Inflammatory macrophage treated with lipopolysaccharide for 1 hour (primary cell): ENCODE measurements at places on chromosomes 3 and 15.

DNA sequence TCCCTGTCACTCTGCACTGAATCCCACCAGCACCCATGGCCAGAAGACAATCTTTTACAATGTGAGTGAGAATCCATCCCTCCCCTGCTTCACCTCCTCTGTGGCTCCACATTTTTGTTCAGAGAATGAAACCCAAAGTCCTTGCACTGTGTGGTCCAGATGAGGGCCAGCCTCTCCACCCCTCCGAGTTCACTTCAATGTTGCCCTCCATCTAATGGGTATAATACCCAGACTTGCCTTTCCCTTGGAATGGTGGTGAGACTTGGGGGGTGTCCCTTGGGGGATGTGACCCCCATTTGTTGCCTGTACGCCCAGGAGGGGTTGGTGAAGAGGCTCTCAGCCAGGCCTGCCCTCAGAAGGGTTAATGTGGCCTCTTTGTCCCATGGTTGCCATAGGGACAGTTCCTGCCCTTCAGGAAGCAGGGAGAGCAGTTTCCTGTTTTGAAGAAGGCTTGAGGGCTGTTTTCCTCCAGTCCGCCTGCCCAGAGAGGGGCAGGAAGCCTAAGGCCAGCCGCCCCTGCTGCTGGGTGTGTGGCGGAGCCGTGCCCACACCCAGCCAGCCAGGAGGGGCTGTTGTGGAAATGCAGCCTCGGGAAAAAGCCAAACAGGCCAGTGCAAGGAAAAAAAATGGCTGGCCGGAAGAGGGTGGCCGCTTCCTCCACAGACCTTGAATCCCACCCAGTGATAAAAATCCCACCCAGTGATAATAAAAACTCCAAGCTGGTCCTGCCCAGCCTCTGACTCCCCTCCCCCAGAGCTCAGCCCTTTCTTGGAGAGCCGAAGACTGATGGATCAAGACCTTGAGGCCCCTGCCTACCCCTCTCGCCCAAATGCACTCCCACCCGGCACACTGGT lies 14.6 kb upstream of the FGD5 start:
- DNase-seq: no peak

DNA sequence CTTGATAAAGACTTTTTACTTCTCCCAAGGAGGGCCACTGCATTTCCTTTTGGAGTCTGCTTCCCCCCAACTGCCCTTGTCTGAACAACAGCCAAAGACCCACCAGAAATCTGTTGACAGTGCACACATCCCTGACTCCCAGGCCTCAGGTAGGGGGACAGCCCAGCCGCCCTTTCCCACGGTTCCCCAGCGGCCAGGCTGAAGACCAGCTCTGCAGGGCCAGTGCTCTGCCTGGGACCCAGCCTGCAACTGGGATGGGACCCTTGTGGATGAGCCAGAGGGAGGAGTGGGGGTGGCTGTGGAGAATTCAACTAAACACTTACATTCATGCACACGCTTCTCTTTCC lies 8.1 kb upstream of the PRR23E start:
- no peak for DNase-seq

DNA sequence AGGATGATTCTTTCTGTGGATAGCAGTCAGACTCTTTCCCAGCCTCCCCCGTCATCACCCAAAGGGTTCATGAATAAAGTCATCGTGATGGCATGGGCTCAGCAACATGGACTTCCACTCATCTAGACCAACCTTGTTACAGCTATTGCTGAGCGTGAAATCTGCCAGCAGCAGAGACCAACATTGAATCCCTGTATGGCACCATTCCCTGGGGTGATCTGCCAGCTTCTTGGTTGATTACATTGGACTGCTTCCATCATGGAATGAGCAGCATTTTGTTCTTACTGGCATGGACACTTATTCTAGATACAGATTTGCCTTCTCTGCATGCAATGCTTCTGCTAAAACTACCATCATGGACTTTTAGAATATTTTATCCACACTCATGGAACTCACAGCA lies 195.6 kb upstream of the AZI2 start:
- no peak for DNase-seq

- no peak for DNase-seq
These were observed 1.8 kb downstream of the PLIN1 start for GRCh38 chr15:89677381-89677780.

DNA sequence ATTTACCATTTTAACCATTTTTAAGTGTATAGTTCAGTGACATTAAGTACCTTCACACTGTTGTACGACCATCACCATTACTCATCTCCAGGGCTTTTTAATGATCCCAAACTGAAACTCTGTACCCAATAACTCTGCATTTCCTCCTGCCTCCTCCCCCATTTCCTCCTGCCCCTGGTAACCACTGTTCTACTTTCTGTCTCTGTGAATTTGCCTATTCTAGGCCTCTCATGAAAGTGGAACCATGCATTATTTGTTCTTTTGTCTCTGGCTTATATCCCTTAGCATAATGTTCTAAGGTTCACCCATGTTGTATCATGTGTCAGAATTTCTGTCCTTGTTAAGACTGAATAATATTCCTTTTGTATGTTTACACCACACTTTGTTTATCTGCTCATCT lies 154.2 kb downstream of the MECOM start:
- no peak for DNase-seq

GRCh38 chr15:67064607-67065530 lies 533 bp upstream of the SMAD3 start:
- peak; percentile 55 for DNase-seq

DNA sequence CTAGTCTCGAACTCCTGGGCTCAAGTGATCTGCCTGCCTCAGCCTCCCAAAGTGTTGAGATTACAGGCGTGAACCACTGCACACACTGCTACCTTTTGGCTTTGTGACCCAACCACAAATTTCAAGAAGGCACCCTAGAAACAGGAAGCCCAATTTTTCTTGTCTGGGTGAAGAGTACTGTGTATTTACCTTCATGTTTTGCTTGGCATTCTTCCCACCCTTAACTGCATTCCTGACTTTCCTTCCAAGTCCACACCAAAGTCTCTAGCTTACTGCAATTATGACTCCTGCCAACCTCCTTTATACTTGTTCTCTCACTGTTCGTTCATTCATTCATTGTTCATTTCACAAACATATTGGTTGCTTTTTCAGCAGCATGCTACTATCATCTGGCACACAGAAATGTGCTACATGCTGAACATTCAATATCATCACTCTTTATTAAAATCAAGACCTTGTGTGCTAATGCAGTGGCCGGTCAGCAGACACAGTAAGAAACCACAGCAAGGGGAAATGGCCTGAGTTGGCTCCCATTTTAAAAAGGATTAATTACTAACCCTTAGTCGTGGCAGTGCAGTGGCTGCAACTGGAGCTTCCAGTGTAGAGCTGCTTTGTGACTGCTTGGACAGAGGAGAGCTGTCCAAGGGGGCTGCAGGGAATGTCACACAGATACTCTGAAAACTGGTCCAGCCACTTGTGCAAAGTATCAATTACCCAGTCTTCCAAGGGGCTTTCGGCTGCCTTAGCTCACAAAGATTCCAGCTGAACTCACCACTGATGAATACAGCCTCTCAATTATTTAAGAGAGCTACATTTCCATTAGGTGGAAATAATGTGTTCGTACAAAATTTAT lies 94.0 kb downstream of the ETFA start:
- no peak for DNase-seq

GRCh38 chr3:42036483-42036823 lies 54.7 kb upstream of the TRAK1 start:
- DNase-seq: peak; percentile 57

DNA sequence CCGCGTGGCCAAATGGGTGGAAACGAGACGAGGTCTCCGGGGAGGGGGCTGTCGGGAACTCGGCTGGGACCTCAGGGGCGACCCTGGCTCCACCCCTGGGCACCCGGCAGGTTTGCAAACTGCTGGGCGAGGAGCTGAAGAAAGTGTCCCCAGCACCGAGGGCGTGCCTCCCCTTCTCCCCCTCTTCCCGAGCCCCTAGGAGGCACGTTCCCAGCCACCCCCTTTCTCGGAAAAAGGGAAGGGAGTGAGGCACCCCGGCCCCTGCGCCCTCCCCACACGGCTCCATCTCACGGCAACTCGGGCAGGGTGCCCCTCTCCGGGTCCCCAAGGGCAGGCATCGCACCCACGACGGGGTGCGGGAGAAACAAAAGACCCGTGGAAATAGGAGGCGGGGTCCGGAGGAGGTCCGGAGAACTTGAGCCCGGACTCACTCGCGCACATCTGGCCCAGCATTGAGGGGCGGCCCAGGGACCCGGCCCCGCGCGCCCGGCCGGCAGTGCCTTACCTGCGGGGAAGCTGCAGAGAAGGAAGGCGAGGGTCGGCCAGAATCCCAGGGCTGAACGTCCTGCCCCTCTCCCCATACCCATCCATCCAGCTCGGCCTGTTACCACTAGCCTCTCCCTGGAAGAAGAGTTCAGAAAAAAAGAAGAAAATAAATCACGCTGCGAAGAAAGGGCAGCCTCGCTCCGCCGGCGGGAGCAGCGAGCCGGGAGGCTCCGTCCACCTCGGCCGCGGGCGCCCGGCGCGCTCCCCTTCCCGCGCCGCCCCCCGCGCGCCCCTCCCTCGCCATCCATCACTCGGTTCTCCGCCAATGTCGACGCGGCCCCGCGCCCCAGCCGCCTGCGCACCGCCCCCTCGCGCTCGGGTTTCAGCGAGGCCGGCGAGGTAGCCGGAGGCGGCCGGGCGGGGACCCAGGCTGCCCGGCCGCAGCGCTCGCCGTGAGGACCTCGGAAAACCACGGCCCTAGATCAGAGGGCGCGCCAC lies 16.3 kb downstream of the RGMA start:
- no peak for DNase-seq

DNA sequence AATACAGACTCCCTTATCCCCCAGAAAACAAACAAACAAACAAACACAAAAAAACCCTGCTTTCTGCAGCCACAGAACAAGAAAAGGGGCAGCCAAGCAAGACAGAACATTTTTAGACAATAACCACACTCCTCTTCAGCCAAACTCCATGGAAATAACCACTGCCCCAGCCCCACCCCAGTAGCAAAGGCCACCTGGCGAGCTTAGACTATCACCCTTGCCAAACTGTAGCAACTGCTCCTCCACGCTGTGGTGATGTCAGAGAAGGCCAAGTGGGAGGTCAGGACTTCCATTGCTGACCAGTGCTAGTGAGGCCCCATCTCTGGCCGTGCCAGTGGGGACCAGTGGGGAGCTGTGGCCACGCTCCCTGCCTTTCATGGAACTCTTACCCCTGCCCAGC lies 60.3 kb upstream of the CHRNA7 start:
- DNase-seq: no peak

GRCh38 chr3:186664119-186664495 lies 1.7 kb upstream of the HRG start:
- no peak for DNase-seq

DNA sequence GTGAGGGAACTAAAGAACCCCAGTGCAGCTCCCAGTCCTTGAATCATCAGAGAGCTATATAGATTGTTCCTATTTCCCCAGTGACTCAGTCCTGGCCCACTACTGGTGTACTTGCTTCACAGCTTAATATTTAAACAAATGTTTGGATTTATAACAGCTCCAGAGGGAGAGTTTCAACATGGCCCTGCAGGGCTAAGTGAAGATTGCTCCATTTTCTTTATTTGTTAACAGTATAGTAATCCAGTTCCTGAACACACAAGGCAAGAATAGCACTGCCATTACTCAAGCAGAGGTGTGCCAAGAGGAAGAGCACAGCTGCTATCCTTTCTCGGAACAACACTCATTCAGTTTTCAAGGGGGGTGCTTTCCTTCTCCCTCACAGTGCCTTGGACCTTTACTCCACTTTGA lies 6.5 kb downstream of the SQOR start:
- peak; percentile 98 for DNase-seq

GRCh38 chr15:88648357-88649214 lies 9.8 kb downstream of the ISG20 start:
- no peak for DNase-seq

DNA sequence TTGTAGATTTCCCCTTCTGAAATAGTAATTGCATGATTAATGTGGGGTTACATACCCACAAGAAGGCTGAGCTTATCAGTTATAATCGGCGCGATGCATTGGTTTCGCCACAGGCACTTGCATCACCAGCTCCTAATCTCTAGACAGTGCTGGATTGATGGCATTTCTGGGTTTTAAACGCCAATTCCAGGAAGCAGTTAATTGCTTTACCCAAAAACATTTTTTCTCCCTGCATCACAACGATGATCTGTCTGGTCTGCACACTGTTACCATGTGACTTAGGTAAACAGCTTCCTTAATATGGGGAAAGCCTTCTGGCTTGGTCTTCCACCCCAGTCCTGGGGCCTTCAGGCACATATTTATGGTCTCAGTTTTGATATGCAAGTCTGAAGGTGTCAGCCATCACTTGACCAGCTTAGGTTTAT lies 70.0 kb upstream of the HEG1 start:
- DNase-seq: no peak

- peak; percentile 96 for DNase-seq
These were observed 137.4 kb downstream of the MBNL1 start for GRCh38 chr3:152405915-152406802.

DNA sequence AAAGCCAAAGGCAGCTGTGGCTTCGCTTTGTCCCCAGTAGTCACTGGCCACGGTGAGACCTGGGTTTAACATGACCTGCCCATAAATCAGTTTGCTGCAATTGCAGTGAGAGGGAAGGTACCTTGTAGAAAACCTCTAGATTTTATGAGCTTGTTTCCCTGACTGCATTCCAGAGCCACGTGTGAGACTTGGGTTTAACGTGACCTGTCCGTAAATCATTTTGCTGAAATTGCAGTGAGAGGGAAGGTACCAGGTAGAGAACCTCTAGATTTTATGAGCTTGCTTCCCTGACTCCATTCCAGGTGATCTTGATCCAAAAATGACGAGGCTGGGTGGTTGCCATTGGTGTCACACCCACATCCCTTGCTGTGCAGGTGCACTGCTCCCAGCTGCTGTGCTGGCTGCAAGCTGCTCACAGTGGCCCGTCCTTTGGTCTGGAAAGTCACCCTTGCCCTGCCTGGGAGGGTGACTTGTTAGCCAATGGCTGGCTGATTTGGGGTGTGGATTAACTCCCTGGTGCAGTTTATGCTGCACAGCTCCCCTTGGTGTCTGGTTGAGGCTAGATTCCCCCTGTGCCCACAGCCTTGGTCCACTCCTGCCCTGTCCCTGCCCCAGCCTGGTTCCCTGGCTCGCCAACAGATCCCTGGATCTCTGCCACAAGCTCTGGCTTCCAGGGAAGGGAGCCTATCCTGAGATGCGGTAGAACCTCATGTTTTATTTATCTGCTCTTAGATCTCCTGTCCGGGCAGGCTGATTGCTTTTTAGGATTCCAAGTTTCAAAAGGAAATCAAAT lies 192.7 kb upstream of the CTDSPL start:
- no peak for DNase-seq

GRCh38 chr15:74349241-74349778 lies 18.1 kb downstream of the CYP11A1 start:
- DNase-seq: no peak

GRCh38 chr15:94000606-94001005 lies 230.8 kb upstream of the MCTP2 start:
- DNase-seq: no peak

GRCh38 chr3:74403307-74403706 lies 211.2 kb downstream of the CNTN3 start:
- DNase-seq: no peak

DNA sequence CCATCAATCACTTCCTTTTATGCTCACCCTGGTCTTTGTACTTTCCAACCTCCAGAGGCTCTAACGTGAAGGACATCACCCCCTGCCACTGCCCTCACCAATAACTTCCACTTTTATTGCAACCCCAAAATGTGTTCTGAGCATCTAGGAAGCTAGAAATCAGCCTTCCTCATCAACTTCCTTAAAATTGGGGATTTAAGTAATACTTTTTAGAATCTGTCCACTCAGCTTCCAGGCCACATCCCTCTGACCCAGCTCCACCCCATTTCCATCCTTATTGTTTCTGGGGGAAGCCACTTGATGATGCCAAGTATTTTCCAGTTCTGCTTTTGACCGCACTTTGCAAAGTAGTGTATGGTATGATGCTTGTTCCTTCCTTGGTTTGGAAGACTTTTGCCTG lies 73.5 kb upstream of the XCR1 start:
- peak; percentile 91 for DNase-seq

GRCh38 chr3:96756516-96756915 lies 57.9 kb upstream of the EPHA6 start:
- DNase-seq: no peak
